ENCODE measurements at places on chromosomes 6 and 20.

DNA sequence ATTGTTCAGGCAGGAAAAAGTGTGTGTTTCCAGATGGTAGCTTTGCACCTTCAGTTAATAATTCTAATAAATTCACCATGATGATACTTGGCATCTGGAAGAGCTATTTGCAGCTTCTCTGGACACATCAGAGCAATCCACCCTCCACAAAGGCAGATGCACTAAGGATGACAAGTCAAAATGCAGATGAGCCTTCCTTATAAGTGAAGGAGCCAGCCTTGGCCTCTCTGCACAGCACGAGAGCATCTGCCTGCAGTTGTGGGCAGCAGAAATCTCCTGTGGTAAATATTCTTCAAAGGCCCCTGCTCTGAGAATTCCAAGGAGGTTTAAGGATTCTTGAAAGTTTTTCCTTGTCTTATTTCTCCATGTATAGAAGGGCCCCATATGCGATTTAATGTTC is 6.9 kb upstream of the POM121L2 start:
- DNase-seq: no peak

- no peak for DNase-seq
These were observed 40.3 kb downstream of the PRDM1 start for GRCh38 chr6:106126482-106126881.

GRCh38 chr6:79438030-79438429 is 99.2 kb downstream of the LCA5 start:
- DNase-seq: no peak

DNA sequence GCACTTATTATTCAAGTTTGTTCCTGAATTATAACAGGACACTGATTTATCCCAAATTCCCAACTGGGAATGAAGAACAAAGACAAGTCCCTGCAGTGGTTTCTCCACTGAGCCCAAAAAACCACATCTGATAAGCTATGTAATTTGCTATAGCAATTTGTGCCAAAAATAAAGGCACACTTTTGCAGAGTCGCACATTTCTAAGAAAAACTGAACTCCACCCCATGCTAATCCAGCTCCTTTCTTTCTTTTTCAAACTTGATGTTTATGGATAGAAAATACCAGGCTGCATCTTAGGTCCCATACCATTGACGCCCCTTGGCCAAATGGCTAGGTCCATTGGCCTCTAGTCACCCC is 170.2 kb upstream of the CITED2 start:
- no peak for DNase-seq

- DNase-seq: peak; percentile 62
These were observed 14.8 kb upstream of the FAM83C start for GRCh38 chr20:35306931-35307517.

- peak; percentile 47 for DNase-seq
These were observed 62.2 kb upstream of the DDR1 start for GRCh38 chr6:30821862-30822784.

GRCh38 chr6:75386050-75386770 is 101.6 kb upstream of the TMEM30A start:
- no peak for DNase-seq

DNA sequence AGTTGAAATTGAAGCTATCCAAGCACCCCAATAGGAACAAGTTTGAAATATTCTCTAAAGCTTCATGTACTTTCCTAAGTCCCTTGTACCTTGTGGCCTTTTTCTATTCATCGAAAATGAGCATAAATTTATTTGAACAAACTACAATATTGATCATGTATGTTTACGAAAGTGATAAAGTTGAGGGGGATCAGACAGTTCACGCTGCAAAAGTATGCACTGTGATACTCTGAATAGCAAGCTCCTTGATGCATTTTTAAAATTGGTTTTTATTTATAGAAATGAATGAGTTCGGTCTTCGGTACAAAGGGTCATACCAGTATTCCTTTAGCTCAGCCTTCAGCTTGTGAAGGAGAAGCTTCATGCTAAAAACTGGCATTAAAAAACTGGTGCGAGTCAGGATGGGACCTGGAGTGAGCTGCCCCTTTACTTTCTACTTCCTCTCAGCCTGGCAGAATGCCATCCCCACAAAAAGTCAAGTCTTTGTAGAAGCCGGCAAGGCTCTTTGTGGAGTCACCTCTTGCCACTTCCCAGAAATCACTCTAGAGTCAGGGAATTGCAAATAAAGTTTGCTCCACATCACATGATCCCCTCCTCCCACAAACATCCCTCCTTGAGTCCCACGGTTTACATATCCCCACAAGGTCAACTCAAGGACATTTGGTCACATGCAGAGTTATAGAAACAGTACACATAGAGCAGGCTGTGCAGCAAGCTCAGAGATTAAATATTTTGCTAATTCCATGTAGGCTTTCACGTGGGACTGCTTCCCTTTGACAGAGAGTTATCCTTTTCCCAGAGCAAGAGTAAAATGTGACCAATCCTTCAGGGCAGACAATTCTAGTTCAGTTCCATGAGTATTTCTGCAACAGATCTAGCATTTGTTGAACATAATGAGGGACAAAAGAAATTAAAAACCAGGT is 34.6 kb upstream of the ADGRF1 start:
- peak; percentile 33 for DNase-seq

- peak; percentile 44 for DNase-seq
These were observed 114.7 kb upstream of the ZNF217 start for GRCh38 chr20:53708129-53708968.

Data from inflammatory macrophage (primary cell).